Activated T-helper 9 cell treated with anti-CD3 and anti-CD28 coated beads, Interleukin-2, amount 50 U/mL, for 16 hours (primary cell): ENCODE measurements at places on chromosomes 3 and 15.

GRCh38 chr3:117898722-117899522 lies 1135.7 kb downstream of the IGSF11 start:
- no peak for DNase-seq

GRCh38 chr3:125010393-125010792 lies 45.4 kb downstream of the HEG1 start:
- DNase-seq, result no peak

- no peak for DNase-seq
Measured at GRCh38 chr15:27293607-27294006, 322.6 kb downstream of the GABRG3 start.

- no peak for DNase-seq
Measured at GRCh38 chr15:42077689-42078088, 16.7 kb downstream of the PLA2G4D start.

GRCh38 chr15:62118520-62119226 lies 46.4 kb downstream of the C2CD4B start:
- DNase-seq, result no peak

- no peak for DNase-seq
Measured at GRCh38 chr3:17039594-17039993, 154.8 kb downstream of the PLCL2 start.

- DNase-seq, result no peak
Measured at GRCh38 chr3:48092270-48092669, 76.1 kb upstream of the MAP4 start.

GRCh38 chr3:124397088-124397487 lies 333.2 kb upstream of the UMPS start:
- DNase-seq, result no peak

DNA sequence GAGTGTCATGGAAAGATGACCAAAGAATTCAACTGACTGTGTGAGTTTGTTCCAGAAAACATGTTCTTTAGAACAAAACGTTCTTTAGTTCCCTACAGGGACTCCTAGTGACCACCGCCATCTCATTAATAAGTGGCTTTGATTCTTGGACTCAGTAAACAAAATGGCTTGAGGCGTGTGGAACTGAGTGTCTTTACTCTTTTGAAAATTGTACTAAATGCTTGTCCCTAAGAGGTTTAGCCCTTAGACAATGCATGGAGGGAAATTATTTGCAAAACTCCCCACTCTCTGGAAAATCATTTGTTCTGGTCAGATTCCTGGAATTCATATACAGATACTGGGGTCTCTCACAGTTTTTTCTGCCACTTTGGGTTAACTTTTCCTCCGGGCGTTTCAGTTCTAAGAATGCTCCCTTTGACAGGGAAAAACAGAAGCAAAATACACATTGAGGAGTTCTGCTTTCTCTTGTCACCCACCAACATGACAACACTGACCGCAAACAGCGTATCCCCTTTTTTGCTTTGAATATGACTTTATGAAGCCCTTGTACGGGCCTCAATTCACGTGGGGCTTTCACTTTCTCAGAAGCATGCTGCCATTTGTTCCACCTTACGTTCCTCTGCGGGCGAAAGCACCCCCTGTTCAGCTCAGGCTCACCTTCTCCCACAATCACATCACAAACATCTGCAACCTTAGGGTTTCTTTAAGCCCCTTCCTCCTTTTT lies 15.3 kb upstream of the NRROS start:
- DNase-seq, result no peak

DNA sequence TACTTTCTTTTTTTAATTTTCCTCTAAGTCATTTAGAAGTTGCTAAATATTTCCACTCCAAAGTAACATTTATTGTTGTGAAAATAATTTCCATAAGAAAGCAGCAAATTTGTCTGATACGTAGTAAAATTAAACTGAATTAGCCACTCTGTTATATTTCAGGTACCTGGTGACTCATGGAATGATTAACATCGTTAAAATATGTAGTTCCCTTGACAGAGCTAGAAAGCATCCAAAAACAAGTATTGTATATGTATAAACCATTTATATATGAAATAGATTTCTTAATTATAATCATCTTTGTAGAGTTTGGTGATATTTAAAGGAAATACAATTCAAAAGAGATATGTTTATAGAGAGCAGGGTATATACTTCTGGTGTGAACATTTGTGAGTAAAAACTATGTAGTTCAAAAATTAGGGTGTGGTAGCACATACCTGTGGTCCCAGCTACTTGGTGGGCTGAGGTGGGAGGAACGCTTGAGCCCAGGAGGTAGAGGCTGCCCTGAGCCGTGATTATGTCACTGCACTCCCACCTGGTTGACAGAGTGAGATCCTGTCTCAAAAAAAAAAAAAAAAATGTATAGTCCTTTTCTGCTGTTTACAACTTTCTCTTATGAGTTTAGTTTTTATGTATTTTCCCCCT lies 36.6 kb downstream of the ATP11B start:
- DNase-seq, result no peak

GRCh38 chr3:30011237-30011803 lies 595.1 kb upstream of the TGFBR2 start:
- no peak for DNase-seq

DNA sequence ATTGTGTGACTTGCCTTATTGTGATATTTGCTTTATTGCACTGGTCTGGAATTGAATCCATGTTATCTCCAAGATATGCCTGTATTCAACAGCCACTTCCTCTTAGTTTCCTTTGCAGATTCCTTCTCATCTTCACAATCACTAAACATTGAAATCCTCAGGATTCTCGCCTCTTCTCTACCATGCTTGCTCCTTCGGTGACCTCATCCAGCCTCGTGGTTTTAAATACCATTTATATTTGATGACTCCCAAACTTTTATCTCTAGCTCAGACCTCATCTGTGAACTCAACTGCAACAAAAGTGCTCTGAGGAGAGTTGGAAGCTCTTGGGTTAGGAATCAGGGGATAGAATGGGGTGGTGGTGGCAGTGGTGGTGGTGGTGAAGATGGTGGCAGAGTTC lies 19.9 kb downstream of the POLR2M start:
- no peak for DNase-seq
